ENCODE measurements at places on chromosomes 3 and 15.

- no peak for DNase-seq
These were observed 450.0 kb upstream of the EPHA3 start for GRCh38 chr3:88657459-88657858.

DNA sequence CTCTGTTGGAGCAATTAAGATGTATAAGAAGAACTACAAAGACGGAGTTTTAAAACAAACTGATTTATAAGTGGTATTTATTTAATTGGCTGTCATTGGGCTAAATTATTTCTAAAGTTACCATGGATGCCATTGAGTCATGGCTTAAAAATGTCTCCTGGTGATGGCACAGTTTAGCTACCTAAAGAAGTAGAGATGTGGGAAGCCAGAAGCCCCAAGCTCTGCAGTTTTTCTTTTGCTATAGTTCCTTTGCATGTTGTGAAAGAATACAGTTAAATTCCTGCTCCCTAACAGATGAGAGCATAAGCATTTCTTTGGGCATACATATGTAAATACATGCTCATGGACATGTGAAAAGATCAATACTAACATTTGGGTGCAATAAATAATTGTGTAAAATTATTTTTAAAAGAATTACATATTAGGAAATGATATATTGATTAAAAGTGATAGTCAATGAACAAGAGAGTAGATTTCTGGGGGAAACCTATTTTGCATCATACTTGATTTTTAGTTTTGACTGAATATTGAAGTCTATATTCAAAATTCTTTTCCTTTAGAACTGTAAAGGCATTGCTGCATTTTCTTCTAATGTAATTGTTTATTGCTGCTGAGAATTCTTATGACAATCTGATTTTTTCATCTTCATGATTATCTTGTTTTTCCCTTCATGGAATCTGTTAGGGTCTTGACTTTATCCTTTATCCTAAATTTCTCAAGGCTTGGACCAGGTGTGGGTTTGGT, 2.1 kb downstream of the OPA1 start:
- DNase-seq: no peak

- DNase-seq: no peak
These were observed 8.9 kb downstream of the MUC4 start for GRCh38 chr3:195802795-195803194.

DNA sequence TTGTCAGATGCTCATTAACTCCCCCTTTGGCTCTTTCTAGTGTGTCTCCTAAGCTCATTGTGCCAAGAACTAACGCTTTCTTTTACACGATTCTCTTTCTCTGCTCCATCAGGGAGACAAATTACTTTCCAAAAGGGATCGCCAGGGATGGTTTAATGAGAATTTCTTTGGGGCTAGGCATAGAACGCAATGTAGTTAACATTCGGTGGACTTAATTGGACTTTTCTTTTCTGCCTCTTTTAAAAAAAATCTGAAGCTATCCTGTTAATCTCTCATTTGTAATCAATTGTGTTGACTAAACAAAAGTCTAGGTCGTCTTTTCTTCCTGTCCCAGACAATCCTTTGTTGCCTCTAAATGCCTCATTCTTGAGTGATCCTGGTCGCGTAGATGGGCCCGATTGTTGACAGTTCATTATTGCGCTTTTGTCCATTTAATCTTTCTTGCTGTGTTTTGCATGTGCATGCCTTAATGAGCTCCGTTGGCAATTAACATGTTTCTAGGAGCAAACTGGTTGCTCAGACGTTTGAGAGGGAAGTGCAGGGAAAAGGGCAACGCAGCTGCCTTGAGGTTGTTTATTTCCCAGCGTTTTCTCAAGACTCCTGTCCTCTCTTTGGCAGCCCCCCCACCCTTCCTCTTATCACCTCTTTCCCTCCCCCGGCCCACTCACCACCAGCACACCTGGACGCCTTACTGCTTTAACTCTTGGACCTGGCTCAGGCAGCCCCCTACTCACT, 7.8 kb downstream of the FEZF2 start:
- DNase-seq: no peak

DNA sequence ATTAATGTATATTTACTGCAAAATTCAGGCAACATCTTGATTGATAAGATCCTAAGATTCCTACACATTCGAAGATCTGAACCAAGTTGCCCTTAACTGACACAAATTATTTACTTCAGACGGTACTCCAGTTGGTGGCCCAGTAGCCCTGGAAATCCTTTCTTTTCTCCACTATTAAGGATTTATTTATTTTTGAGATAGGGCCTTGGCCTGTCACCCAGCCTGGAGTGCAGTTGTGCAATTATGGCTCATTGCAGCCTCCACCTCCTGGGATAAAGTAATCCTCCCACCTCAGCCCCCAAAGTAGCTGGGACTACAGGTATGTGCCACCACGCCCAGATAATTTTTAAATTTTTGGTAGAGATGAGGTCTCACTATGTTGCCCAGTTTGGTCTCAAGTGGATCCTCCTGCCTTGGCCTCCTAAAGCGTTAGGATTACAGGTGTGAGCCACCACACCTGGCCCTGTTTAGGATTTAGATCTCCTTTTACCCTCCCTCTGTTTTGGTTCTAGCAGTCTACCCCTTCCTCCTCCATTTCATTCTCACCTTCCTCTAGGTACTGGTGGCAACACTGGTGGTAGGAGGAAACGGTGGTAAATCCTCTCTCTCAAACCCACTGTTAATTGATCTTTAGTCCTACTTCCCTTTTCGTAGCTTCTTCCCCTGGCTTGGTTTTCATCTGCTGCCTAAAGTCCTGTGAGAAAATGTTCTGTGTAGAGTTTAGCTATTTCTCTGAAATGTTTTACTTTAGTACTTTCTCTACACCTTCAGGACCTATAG, 12.7 kb upstream of the ZNF609 start:
- DNase-seq: no peak

Measured in non-pigmented ciliary epithelial cell (primary cell).